ENCODE measurements at places on chromosomes 2 and 18.
A peak's percentile ranks its signal among the peaks of the same experiment; 100 is the strongest.

DNA sequence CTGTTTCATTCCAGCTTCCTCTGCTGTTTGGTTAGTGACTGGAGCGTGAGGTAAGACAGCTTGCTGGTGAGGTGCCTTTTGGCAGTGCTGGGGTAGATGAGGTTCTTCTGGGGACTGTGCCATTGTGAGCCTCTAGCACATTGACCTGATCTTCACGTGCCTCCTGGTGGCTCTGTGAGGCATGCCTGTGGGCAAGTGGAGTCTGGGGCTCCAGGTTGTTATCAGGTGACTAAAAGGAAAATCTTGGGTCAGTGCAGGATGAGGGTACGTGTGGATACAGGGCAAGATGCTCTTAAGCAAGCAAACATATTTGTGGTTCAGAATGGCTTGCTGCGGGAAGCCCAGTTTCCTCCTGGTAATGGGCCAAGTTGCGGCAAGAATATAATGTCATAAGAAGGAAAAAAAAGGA, 75.4 kb downstream of the FHOD3 start:
- DNase-seq, result no peak

GRCh38 chr18:40313030-40313642, 1641.9 kb upstream of the PIK3C3 start:
- no peak for DNase-seq

DNA sequence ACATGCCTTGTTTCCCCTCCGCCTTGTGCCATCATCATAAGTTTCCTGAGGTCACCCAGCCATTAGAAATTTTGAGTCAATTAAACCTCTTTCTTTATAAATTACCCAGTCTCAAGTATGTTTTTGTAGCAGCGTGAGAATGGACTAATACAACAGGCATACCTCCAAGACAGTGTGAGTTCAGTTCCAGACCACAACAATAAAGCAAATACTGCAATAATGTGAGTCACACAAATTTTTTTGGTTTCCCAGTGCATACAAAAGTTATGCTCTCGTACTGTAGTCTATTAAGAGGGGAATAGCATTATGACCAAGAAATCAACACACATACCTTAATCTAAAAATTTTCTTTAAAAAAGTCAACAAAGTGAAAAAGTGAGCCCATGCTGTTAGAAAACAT, 217.2 kb downstream of the NR4A2 start:
- DNase-seq, result no peak

- DNase-seq, result no peak
Measured at GRCh38 chr2:5609201-5609600, 83.0 kb upstream of the SOX11 start.

- no peak for DNase-seq
Measured at GRCh38 chr2:168722592-168722991, 79.8 kb upstream of the NOSTRIN start.

DNA sequence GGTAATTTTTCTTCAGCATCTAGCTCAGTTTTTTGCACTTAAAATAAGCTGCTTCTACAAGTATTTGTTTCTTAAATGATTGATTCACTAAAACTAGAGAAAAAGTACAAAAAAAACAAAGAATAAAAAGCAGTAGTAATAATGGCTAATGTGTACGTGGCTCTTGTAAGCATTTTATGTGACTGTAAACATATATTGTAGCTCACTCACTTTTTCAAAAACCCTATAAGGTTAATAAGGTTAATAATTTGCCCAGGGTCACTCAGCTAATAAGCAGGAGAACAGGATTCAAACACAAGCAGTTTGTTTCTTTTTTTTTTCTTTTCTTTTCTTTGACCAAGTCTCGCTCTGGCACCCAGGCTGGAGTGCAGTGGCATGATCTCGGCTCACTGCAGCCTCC, 67.5 kb downstream of the RMDN2 start:
- no peak for DNase-seq

DNA sequence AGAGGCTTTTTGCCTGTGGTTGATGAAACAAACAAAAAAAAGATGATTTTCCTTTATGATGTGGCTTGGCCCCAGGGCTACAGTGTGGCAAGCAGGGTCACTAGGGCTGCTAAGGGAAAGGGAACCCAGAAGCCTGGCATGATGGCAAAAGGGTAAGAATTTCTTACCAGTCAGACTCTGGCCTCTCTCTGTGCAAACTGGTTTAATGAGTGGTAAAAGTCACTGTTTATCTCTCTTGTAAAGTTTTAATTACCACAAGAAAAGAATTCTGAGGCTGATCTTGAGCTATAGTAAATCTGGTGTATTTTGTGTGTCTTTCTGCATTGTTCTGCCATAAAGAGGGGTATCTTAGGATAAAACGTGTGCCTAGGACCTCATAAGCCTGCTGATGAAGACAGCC, 275.4 kb downstream of the STK39 start:
- no peak for DNase-seq

- DNase-seq, result no peak
Measured at GRCh38 chr2:70658476-70658875, 104.8 kb upstream of the TGFA start.

DNA sequence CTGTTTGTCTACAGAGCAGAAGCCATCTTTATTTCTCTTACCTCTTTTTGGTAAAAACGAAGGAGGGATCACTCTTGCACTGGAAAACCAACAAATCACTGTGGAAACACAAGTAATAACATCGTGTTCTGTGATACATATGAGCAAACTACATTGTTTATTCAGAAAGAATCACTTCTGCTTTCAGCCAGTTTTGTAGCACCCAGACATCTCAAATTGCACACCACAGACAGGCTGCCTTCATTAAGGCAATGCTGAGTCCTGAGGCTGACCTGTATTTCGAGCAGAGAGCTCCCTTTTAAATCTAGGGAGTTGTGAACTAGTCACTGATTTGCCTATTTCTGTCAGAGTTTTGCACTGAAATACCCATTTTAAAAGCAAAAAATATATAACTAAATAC, 1003.2 kb upstream of the FAM98A start:
- no peak for DNase-seq

DNA sequence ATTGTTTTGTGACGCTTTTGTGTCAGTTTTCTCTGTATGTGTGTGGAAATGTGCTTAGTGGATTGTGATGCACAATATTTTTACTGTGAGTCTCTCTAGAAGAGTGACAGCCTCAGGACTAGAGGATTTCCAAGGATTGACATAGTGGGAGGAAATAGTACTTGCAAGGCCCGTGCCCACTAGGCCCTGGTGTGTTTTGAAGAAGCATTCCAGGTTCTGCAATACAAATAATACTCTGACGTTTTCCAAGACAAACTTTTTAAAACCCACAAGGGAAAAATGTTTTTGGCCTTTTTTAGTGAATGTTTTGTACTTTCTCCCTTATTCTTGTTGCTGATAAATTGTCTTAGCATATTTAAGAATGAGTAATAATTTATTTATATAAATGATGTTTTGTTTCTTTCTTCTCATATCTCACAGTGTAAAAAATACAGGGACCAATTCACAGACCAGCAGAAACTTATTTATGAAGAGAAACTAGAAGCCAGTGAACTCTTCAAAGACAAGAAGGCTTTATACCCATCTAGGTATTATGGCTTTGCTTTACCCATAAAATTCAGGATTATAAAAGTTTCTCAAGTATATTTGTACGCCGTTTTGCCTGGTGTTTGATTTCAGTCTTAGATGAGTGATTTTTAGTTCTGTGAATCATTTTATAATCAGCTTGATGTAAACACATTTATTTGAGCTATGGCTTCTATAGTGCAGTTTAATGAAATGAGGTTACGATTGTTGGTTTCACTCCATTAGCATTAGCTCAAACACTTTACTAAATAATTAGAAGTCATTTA, 165.6 kb downstream of the MYO1B start:
- no peak for DNase-seq

GRCh38 chr2:17830053-17831034, 14.1 kb downstream of the MSGN1 start:
- DNase-seq, result no peak

- no peak for DNase-seq
Measured at GRCh38 chr18:22102953-22103646, 66.3 kb upstream of the GATA6 start.

DNA sequence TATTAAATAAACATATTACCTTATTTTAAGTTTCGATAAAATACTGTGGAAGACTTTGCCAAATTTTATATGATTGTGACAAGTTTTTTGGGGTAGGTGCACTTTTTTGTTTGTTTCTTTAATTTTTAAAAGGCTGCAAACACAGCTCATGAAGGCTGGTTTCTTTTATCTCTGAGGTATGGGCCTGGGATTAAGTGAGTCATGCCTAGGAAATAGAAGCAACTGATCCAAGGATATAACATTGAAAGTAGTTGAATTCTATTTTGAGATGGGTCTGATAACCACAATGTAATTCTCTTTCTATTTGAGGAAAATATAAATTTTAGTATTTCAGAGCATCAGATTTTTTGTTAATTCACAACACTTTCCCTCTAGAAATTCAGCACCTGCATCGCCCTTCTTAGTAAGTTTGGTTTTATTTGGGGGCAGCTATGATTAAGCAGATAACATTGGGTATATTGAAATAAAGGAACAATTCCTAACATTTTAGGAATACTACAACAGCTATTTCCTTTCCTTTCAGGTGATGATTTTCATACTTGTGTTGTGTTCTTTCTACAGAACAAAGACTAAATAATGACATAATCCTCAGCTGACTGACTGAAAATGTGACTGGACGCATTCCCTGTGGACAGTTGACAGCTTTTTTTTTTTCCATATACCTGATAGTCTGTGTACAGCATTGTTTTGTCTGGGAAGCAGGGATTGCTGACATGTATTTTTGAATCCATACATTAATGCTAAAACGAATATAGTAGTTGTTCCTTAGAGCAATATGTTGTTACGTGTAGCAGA, 16.8 kb downstream of the RBM45 start:
- DNase-seq, result no peak

GRCh38 chr2:121055501-121055900, 229.5 kb downstream of the TFCP2L1 start:
- DNase-seq, result no peak

GRCh38 chr2:64463781-64464180, 9.8 kb downstream of the LGALSL start:
- no peak for DNase-seq

- DNase-seq, result no peak
Measured at GRCh38 chr2:173271135-173271534, 83.5 kb upstream of the CDCA7 start.

DNA sequence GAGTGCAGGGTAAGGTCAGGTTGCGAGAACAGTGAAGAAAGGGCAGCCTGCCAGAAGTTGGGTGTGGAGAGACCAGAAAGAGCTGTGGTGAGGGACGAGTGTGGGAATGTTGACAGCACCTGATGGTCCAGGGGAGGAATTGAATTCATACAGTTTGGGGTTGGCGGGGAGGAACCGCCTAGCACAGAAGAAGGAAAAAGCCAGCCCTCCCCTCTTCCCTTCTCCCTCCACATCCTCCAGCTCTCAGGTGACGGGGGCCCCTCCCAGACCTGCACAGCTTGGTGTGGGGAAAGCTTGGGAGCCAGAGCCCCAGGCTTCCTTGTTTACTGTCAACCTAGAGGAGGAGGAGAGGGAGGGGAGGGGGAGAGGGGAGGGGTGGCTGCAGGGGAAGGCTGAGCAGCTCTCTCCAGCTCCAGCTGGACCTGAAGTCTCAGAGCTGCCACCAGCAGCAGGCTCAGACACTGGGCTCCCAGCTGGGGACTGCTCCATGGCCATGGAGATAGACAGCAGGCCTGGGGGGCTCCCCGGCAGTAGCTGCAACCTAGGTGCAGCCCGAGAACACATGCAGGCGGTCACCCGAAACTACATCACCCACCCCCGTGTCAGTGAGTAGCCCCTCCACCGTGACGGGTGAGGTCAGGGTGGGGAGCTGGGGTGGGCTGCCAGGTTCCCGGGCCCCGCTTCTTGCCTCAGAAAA, at the start of gene ATP6V1B1:
Gene ATP6V1B1 (plus strand): TSS at position 433 of the 697 bp plus-strand sequence. CDS start 55 bp downstream, at position 488.
- DNase-seq, result no peak

- no peak for DNase-seq
Measured at GRCh38 chr2:68124321-68124720, 33.4 kb upstream of the PNO1 start.

- no peak for DNase-seq
Measured at GRCh38 chr2:188050726-188051125, 240.9 kb upstream of the GULP1 start.

DNA sequence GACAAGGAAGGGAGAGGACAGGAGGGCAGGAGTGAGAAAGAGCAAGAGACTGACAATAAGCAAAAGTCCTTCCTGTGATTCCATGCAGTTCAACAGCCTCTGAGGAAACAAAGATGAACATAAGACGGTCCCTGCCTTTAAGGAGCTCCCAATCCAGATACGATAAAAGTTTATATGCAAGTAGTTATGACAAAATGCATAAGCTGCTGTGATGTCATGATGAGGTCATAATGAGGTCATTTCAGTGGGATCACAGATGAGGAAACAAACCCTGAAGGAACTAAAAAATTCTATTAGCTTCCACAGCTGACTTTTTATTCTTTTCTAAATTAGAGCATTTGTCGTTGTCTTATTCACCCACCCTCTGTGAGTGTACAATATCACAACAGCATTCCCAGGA, 458.5 kb upstream of the ACVR2A start:
- no peak for DNase-seq

DNA sequence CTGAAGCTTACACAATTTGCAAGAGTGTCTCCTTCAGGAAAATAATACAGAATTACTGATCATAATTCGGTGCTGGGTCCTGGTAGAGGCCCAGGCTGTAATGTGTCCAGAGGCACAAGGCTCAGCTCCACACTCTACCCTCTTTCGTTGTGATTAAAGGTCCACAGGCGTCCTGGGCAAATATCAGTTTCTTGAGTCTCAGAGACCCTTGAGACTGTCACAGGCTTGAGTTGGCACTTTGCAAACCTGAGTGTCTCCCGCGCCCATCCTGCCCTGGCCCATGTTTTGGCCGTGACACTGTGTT, 46.9 kb upstream of the SMAD7 start:
- no peak for DNase-seq

GRCh38 chr18:35484034-35484433, 13.7 kb downstream of the INO80C start:
- DNase-seq, result no peak

- no peak for DNase-seq
Measured at GRCh38 chr2:98460573-98461497, 16.2 kb downstream of the INPP4A start.

DNA sequence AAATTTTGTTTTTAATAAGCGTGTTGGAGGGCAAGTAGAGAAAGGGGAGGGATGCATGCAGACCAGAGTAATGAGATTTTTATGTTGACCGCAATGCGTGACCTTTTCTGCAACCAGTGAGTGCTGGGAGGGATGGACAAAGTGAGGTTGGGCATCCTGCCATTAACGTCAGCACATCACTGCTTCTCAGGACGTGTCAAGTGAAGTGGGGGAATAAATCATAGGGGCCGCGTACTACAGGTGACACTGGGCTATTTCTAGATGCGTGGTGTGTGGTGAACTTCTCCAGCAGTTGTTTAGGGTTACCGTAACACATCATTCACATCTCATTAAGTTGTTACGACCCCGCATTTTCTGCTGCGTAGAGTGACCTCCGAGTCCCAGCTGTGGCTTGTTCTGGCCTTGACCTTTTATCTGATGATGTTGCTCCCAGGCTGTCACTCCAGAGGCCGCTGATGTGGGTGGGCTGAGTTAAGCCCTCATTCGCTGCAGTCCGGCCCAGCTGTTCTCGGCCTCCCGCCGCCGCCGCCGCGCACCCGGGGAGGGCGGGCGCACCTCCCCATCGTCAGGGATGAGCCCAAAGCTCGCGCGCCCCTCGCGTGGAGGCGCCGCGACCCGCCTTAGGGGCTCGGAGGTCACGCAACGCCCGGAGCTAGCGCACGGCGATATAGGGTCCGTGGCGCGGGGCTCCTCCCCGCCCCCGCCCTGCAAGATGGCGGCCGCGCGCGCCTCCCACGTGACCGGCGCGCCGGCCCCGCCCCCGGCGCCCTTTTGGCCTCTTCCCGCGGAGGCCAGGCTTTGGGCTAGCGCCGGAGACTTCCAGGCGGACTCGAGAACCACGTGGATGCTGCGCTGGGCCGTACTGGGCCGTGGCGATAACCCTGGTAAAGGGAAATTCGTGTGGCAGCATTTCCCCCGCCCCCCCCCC, 3.5 kb downstream of the ZCCHC2 start:
- peak; percentile 37 for DNase-seq
